ENCODE measurements at places on chromosomes 13 and 19.

DNA sequence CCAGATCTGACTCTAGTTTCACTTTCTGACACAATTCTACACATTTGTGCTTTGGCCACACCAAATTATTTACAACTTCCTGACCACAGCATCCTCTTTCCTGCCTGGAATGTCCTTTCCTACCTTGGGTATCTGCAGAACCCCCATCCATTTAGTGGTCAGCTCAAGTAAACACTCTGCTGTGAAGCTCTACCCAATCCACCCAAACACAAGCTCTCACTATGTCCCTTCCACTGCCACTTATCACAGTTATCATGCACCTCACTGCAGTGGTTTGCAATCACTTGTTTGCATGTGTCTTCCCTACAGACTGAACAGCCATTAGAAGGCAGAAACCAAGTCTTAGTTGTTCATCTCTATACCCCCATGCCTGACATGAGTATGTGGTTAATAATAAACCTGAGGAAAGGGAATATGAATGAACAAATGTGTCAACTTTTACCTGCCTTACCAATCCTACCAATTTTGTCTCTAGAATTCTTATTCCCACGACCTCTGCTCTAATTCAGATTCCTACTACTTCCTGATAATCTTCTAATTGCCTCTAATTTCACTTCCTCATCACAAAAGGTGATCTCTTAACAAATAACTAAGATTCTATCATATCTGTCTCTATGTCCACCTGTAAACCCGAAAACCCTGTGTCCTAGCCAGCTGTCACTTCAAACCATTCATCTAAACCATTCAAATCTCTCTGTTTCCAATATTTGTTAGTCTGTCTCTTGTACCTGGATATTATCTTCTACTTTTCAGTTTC is 25.1 kb downstream of the LNX2 start:
- DNase-seq = no peak

- DNase-seq = no peak
Measured at GRCh38 chr13:91136806-91137205, 210.7 kb upstream of the MIR17HG start.

DNA sequence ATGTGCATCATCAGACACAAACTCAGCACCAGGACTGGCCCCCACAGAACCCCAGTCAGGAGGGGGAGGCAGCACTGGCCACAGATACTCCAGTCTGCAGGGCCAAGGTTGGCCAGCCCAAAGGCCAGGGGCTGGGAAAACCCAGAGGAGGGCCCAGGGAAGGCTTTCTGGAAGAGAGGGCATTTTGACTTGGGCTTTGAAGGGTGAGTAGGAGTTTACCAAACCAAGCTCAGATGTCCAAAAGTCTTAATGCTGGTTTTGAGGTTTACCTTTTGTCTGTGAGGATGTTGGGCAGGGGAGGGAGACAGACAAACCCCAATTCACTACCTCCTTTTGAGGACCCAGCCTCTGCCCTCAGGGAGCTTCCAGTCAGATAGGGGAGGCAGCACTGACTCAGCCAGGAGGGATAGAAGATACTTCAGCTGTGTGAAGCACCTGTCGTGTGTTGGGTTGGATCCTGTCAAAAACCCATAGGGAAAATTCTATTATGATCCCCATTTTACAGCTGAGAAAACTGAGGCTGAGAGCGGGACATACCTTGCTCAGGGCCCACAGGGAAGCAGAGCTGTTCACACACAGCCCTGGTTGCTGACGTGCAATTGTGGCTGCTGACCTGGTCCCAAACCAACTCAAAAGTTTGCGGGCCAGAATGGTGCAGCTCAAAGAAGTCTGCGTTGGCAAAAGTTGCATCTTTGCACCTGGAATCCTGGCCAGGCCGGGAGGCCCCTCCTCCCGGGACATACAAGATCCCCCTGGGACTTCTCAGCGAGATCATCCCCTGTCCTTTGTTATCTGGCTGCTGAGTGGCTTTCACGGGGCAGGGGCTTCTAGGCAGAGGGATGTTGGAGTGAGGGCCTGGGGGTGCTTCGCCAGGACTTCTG is 13.1 kb downstream of the CILP2 start:
- DNase-seq = no peak

DNA sequence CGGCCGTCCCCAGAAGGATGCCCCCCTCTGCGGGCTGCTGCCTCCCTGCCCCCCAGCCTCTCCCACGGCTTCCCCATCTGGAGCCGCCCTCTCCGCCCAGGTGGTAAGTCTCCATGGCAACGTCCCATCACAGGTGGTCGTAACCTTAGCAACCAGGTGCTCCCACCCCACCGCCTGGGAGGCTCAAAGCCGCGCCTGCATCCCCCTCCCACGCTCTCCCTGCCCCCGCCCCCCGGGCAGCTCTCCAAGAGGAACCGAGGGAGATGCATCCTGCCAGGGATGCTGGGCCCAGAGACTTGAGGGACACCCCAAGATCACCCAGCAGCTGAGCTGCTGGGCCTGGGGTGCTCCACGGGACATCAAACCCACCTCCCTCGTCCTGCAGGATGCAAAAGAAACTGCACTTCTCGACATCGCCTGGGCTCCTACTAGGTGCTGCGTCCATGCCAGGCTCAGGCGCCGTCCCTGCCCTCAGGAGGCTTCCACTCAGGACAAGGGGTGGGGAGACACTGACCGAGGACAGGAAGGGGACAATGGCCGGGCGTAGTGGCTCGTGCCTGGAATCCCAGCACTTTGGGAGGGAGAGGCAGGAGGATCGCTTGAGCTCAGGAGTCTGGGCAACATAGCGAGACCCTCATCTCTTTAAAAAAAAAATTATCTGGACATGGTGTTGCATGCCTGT is 5.0 kb upstream of the LINGO3 start:
- no peak for DNase-seq

- DNase-seq = no peak
Measured at GRCh38 chr19:888581-889385, 4.2 kb downstream of the MED16 start.

- no peak for DNase-seq
Measured at GRCh38 chr13:52411629-52412028, 5.7 kb upstream of the THSD1 start.

DNA sequence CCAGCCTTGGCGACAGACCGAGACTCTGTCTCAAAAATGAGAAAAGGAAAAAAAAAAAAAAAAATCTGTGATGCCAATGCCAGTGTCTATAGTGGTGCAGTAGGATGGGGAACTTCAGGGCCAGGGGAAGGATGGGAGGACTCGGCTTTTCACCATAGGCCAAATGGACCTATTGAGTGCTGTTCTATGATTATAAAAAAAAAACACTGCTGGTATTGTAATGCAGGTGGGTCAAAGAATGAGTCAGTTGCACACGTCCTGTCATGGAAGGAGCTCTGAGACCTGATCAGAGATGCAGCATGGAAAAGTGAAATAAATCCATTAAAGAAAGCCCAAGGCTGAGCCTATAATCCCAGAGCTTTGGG is 7.0 kb downstream of the DNAJB1 start:
- no peak for DNase-seq

- no peak for DNase-seq
Measured at GRCh38 chr13:49784886-49785570, 7.5 kb downstream of the KPNA3 start.

- DNase-seq = no peak
Measured at GRCh38 chr13:31846961-31847752, 107.8 kb downstream of the RXFP2 start.

GRCh38 chr19:5578097-5578846 is 10.5 kb upstream of the TINCR start:
- peak; percentile 70 for DNase-seq

DNA sequence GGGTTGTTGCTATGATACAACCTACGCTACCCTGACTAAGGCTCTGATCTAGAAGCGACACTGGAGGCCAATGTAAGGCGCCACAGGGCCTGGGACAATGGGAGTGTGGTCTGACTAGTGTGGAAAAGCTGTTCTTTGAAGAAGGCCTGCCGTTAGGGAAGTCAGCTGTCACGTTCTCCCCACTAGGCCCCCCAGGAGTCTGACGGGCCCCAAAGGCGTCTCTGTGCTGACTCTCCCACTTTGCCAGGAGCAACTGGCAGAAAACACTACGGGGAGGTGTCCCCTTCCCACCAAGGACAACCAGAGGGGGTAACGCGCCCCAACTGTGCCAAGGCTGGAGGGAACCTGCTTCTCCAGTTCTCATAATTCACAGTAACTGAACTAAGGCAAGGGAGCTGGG is 25.3 kb upstream of the EIF3G start:
- no peak for DNase-seq

DNA sequence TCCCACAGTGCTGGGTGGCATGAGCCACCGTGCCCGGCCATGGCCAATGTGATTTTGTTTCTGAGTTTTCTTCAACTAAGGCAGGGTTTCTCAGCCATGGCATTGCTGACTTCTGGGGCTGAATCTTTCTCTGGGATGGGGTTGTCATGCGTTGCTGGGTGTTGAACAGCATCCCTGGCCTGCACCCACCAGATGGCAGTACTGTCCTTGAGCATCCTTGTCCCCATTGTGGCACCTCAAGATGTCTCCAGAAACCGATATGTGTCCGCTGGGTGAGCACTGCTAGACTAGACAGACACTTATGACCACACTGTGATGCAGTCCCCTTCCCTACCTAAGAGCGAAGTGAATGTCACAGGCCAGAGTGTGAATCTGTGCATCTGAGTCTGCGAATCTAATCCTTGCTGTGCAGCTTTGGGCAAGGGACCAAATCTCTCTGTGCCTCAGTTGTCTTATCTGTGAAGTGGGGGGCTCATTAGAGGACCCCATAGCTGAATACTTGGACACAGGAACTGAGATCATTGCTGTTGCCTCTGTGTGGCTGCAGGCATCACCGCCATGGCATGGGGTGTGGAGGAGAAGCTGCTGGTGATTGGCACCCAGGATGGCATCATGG is 50.3 kb upstream of the SIN3B start:
- peak; percentile 18 for DNase-seq

DNA sequence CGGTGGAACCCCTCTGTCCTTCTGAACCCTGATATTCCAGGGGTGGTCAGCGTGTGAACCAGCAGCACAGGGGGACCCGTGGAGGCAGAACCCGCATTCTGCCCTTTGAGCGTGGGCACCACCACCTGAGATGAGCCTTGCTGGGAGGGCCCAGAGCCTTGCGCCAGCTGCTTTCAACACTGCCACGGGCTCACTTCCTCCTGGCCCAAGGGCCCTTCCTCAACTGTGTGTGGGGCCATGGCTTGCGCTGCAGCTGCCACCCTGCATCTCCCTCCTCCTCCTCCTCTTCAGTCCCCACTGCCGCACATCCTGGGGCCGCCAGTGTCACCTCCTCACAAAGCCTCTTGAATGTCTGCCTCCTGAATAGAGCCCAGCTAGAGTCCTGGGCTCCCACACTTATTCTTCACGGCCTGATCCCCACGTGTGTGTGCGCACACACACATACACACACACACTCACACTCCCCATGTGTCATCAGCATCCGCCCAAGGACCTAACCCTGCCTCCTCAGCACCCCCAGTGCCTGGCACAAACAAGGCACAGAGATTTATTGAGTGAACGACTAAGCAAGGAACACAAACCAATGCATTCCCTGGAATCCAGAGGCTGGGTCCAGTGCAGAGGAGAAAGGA is 26.9 kb upstream of the TMEM160 start:
- DNase-seq = no peak

DNA sequence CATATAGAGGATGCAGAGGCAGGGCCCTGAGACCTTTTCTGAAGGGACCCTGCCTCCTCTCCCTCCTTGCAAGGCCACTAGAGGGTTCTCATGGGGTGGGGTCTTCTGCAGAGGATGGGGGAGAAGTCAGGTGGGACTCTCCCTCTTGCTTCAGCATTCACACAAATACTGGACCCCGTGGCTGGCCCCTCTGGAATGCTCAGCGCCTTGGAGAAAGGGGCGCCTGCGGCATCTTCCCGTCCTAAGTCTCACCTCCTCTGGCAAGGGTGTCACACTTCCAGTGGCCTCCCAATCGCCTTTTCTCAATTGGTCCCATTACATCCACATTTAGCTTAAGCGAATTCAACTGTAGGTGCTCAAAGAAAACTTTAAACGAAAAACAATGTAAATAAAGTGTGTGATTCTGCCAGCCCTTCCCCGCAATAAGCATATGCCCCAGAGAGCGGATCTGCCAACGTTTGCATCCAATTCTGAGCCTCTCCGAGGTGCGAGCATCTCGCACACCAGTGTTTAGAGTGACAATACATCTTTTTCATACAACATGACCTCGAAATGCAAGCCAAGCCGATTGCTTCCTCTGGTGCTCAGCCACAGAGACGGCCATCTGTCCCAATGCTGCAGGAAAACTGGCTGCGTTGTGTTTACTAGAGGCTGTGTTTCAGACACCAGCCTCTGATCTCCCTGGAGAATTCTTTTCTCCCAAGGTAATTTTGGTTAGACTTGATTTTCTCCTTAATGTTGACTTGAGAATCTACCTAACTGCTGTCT is 69.1 kb upstream of the WASF3 start:
- no peak for DNase-seq

- DNase-seq = no peak
Measured at GRCh38 chr13:55069746-55070145, 2041.1 kb downstream of the OLFM4 start.

- DNase-seq = no peak
Measured at GRCh38 chr13:100382785-100383184, 205.8 kb downstream of the GGACT start.

DNA sequence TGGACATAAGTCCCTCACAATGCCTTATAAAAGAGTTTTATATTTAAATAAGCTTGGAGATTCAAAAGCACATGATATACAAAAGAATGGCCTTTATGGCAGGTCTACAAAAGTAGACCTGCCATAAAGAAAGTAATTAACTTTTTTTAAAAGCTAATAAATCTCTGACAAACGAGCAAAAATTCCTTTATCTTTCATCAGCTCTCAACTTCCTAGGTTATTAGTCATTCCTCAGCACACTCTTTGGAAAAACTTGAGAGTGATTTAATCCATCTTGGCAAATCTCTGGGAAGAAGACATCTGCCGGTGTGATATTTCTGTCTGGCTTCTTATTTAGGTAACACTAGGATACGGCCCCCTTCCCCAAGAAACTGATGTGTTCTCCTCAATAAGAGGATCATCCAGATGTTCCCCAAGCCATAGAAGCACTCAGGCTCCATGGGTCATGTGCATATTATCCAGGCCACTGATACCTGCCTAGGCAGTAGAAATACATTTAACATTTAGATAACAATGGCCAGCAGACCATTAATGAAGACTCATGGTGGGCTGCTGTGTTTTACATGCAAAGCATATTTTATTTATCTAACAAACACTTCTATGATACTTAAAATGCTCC is 372.7 kb downstream of the LIG4 start:
- no peak for DNase-seq

- peak; percentile 63 for DNase-seq
Measured at GRCh38 chr19:8396563-8397203, 6.5 kb downstream of the RAB11B start.

GRCh38 chr13:25249001-25249543 is 38.2 kb downstream of the MTMR6 start:
- no peak for DNase-seq

GRCh38 chr13:26779321-26779720 is 18.7 kb upstream of the GPR12 start:
- no peak for DNase-seq
